ENCODE measurements at places on chromosomes 3 and 15. TPM values are rescaled to one million over a fixed set of nuclear protein-coding genes. Genes with fewer than 3 reads are reported as not detected.

The IQCF5 gene
- polyA plus RNA-seq, result not detected

The PLXNA1 gene
- polyA plus RNA-seq, result 41.1 TPM

The CDC25A gene
- 6.5 TPM for polyA plus RNA-seq

The CLEC3B gene
- polyA plus RNA-seq, result 62.2 TPM

The LSAMP gene
- 7.1 TPM for polyA plus RNA-seq

The PRR20G gene
- not detected for polyA plus RNA-seq

The TMIE gene
- 0.82 TPM for polyA plus RNA-seq

The C3orf20 gene
- not detected for polyA plus RNA-seq
